ENCODE measurements at places on chromosomes 12 and 14.
A peak's percentile ranks its signal among the peaks of the same experiment; 100 is the strongest.

DNA sequence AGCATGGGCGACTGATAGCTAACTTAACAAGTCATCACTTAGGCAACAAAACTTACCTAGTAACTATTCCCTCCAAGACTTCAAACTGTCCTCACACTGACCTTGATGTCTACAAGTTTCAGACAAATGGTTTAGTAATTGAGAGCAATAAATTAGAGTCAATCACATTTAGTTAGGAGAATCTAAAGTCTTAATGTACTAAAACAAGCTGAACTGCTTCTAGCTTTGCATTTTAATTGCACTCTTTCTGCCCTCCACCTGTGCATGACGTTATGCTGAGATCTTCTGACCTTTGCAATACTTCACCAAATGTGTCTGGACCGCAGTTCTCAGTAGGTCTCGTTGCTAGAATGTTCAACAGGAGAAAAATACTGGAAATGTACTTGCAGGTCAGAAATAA is 158.0 kb downstream of the PIK3C2G start:
- no peak for DNase-seq

GRCh38 chr12:19885093-19885812 is 446.0 kb downstream of the AEBP2 start:
- DNase-seq: no peak

GRCh38 chr14:80491650-80492049 is 280.3 kb upstream of the DIO2 start:
- no peak for DNase-seq

GRCh38 chr14:79596551-79596950 is 614.8 kb downstream of the DIO2 start:
- DNase-seq: peak; percentile 34

- DNase-seq: no peak
Measured at GRCh38 chr12:49798248-49798647, 30.0 kb downstream of the NCKAP5L start.

- no peak for DNase-seq
Measured at GRCh38 chr14:94376976-94377865, 11.2 kb downstream of the SERPINA1 start.

DNA sequence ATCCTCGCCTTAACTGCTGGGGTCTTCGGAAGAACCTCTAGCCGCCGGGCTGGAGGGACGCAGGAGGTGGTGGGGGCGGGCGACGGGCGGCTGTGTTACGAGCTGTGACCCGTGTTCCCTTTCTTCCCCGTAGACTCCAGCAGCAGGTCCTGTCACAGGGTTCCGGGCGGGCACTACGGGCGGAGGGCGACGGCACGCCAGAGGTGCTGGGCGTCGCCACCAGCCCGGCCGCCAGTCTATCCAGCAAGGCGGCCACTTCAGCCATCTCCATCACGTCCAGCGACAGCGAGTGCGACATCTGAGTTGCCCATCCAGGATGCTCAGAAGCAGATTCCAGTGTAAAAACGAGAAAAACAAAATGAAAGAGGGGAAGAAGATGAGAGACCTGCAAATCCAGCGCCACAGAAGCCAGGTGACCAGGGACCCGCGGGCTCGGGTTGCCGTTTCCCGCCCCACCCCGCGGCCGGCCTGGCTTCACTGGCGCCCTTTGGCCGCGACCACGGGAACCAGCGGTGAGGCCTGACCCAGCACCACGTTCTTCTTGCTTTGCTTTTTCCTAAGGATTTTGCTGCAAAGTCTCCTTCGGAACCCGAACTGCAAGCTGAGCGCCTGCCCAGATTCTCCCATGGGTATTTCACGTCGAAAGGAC is 2.1 kb downstream of the SIX6 start:
- DNase-seq: no peak

GRCh38 chr14:72737560-72737943 is 156.3 kb downstream of the DPF3 start:
- DNase-seq: no peak

DNA sequence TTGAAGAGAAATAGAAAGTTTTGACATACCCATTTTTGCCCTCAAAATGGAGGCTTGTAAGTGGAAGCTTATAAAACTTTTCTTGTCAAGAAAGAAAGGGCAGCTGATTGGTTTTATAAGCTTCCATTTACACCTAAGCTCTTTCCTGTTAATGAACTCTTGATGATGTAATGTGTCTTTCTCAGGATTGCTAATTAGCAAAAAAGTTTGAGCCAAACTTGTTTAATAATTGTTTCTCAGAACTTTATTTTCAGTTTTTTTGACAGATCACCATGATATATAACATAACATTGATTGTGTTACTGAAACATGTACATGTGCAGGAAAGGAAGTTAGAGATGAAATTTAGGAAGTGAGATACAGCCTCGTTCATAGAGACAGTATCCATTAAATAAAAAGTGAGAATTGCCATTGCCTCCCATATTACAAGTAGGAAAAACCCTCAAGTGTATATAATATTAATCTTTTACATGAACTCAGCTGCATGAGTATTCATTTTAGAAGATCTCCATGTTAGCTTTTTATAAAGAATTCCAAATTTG is 26.8 kb downstream of the RIC8B start:
- no peak for DNase-seq

- DNase-seq: peak; percentile 46
Measured at GRCh38 chr12:47935184-47935583, 28.2 kb upstream of the TMEM106C start.

DNA sequence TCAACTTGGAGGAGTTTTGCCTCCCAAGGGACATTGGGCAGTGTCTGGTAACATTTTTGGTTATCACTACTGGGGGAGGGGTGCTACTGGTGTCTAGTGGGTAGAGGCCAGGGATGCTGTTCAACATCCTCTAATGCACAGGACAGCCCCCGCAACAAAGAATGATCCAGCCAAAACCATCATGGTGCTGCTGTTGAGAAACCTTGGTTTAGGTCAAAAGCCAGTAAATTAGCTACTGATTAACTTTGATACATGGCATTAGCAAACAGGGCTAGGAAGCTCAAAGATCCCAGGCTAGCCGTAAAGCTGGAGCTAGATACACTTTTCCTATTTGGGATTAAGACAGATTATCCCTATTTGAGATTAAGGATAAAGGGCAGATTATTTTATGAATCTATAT is 8.8 kb downstream of the ALKBH2 start:
- DNase-seq: no peak

GRCh38 chr12:10722502-10722904 is 620 bp downstream of the YBX3 start:
- peak; percentile 23 for DNase-seq

DNA sequence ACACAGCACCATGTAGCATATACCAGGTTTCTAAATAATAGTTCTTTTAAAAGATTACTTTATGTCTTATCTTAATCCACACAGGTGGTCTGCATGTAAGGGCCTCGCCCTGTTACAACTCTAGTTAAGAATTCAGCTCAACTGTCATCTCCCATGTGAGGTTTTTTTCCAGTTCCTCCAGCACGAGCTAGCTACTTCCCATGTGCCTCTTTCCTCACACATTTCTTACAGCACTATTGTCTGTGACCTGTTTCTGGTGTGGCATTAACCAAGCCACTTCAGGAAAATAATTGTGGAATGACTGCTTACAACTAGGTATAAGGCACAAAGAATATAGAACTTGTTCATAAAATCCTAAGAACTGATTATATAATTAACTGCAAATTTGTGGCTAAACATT is 65.5 kb downstream of the SH2B3 start:
- DNase-seq: no peak

DNA sequence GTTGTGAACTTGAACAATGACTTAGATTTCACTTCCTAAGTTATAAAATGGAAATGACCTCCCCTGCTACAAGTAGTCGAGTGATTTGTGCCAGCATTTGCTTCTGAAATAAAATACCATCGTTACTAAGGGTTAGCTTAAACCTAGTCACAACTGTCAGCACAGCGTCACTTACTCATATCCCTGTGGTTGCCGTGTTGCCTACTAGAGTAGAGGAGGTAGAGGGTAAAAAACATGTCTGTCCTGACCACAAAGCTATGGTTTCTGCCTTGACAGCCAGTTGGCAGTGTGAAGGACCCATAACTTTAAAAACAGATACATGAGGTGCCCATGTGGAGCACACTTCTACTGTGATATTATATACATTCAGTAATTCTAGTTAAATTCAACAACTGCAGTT is 234.2 kb upstream of the RGS6 start:
- no peak for DNase-seq

DNA sequence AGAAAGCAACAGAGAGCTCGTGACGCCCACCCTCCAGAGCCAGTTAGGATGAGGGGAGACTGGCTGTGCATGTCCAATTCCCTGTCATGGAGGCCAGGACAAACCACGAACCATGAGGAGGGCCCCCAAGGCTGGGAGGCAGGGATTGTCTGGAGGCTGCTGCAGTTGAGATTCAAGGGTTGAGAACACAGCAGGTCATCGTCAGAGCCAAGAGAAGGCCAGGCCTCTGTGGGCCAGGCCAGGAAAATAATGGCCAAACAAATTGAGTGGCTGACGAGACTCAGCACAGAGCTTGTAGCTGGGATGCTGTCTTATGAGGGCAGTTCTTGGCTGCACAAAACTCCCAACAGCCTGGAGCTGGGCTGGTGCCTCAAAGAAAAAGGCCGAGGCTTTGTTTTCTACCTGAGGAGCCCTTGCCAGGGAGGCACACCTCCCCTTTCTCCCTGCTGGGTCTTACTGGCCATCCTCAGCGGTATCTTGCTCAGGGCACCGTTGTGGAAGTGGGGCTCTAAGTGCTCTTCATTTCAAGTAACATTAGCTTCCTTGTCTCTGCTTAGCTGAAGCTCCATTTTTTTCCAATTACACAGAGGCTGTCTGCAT is 665.9 kb downstream of the BCL11B start:
- DNase-seq: no peak

DNA sequence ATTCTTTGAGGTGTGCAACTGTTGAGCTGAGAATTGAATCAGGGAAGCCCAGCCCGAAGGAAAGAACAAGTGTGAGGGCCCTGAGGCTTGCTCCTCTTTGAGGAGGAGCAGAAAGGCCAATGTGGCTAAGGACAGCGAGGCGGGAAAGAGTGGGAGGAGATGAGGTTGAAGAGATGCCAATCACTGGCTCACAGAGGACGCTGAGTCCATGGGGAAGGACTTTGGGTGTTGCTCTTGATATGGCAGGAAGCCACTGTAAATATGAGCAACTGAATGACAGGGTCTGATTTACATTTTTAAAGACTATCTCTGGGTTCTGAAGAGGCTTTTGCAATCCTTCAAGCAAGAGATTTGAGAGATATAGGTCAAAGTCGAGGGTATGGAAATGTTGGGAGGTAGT is 3.3 kb upstream of the APPL2 start:
- no peak for DNase-seq
